ENCODE measurements at places on chromosomes 1 and 21.

GRCh38 chr1:24972221-24972914 lies 42.3 kb upstream of the RUNX3 start:
- DNase-seq: no peak

- DNase-seq: no peak
Observed at GRCh38 chr1:221696027-221696426, 45.9 kb downstream of the DUSP10 start.

- DNase-seq: no peak
Observed at GRCh38 chr1:222767152-222767571, 30.2 kb downstream of the FAM177B start.

DNA sequence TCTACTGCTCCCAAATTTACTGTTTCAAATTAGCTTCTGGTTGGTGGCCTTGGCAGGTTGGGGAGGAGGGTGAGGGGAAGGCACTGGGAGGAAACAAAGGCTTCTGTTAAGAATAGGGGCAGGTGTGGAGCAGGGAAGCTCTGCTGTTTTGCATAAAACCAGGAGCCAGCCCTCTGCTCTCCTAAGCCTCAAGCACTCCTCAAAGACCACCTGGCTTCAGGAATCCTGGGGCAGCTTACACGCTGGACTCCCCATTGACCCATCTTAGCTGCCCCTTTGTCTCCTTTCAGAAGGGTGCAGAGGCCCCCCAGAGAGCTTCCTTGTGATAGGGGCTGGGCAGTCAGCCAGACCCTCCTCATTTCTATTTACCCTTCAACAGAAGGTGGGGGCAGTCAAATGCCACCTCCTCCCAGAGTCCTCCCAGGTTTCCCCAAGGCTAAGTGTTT lies 11.5 kb upstream of the DHRS3 start:
- no peak for DNase-seq

DNA sequence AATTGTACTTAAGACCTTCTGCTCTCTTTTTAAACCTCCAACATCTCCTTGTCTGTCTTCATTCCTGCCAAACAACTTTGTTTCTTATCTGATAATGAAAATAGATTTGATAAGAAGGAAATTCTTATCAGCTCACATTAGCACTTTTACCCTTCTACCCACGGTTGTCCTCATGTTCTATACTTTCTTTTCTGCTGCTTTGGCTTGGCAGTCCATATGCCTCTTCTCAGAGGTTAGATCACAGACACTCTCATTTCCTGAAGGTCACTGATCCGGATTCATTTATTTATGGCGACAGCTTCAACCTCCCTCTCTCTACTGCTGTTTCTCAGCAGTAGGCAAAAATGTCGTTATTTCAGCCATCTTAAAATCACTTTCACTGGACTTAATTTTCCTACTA lies 2015.8 kb downstream of the NCAM2 start:
- DNase-seq: no peak

DNA sequence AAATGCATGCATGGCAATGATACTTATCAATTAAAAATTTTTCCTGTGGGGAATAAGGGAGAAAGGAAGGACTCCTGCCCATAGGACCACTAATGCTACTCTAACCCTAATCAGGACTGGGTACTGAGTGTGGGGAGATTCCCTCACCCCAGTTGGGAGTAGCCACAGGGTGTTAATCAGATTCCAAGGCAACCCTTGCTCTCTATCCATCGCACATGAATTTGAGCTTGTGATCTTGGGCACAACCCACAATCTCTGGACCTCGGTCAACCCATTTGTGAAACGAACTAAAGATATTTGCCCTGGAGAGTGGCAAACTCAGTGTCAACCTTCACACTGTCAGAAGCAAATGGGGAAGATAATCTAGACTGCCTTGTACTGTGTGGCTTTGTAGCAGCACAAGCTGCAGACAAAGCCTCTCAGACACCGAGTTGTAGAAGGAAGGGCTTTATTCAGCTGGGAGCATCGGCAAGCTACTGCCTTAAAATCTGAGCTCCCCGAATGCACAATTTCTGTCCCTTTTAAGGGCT lies 69.5 kb downstream of the SERINC2 start:
- no peak for DNase-seq

- no peak for DNase-seq
Observed at GRCh38 chr21:39388811-39389155, 39.9 kb upstream of the HMGN1 start.

DNA sequence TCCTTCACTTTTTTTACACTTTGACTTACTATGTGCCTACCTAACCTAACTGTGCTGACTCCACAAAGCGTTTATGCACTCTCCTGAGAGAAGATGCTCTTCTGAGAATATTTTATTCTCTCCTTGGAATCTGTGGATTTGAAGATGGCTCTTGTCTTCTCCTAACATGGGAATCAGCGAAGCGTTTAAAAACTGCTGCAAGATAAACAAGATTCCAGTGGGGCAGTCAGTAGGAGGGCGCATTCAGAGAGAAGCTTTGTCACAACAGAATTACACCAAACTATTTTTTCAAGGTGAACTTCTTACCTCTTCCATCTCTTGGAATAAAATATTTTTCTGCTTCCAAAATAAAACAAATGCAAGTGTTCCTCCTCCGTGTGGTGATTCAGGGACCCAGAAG lies 113.1 kb downstream of the FOXD2 start:
- no peak for DNase-seq

DNA sequence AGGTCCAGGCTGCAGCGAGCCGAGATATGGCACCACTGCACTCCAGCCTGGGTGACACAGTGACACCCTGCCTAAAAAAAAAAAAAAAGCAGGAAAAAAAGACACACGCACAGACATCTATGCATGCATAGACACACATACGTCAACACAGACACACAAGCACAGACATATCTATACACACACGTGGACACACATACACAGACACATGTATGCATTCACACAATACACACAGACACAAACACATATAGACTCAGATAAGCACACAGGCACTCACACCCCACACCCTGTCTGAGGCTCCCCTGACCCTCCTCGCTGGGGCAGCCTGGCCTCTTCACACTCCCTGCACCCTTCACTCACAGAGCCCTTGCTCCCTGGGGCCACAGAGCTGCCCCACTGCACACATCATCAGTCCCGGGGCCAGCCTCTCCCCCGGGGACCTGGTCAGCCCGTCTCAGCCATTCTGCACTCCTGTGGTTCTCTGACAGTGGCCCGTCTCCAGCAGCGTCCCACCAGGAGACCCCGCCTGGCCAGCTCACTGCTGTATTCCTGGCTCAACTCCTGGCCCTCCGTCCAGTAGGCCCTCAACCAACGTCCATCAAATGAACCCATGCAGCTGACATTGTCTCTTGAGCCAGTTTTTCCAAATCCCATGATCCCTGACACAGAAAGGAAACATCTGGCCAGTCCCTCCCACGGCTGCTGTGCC lies 4.6 kb upstream of the PRKCZ start:
- no peak for DNase-seq

GRCh38 chr21:35223480-35224156 lies 174.5 kb upstream of the RUNX1 start:
- DNase-seq: no peak

DNA sequence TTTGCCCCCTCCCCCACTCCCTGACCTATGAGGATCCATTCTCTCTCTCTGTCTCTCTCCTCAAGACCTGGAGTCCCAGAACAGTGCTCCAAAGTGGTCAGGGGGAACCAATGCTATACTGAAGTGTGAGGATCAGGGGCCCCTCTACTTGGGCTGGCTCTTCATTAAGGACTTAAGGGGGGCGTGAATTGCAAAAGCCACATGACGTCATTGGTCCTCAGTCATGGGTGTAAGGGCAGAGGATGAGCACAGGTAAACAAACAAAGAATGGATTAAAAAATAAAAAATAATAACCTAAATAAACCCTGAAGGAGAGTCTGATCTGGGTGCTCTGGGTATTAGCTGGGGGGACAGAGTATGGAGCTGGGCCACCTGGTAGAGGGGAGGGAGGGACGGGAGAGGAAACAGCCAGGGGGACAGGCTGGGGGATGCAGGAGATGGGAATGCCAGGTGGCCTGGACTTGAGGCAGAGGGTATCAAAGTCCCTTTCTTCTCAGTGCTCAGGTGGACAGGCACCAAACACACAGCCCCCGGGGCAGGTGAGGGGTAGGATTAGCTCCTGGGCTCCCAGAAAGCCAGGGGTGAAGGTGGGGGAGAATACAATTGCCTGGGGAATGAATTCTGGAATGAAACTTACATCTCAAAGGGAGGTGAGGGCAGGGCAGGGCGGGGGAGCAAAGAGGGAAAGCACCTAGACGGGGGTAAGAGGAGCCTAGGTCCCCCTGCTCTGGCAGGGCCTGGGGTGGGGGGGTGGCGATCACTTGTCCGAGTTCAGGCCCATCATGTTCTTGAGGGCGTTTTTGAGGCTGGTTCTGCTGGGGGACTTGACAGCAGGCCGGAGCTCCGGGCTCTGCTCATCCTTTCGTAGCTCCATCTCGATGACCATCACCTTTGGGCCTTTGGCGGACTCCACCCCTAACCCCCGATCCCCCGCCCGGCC lies 4.6 kb downstream of the MPZ start:
- no peak for DNase-seq

DNA sequence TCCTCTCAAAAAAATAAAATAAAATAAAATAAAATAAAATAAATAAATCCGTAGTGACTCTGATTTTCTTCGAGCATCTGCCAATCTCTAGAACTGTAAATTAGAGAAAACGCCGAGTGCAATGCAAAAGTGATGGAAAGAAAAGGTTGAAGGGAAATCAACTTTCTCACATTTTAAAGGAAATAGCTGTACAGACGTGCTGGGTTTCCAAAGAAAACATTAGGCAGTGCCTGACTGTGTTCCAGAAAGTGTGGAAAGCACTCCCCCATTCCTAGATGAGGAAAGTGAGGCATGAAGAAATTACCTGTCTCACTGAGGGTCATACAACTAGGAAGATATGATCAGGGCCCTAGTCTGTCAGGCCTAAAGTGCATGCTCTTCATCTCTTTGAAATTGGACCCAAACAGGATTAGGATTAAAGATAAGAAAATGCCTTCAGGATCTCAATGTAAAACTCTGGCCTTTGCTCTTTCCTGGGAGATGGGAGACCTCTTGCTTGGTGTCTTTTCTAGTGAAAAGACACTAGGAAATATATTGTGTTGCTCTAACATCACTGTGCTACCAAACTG lies 1.8 kb upstream of the PTPN14 start:
- DNase-seq: no peak

GRCh38 chr1:74952786-74953185 lies 181.4 kb upstream of the LHX8 start:
- no peak for DNase-seq

DNA sequence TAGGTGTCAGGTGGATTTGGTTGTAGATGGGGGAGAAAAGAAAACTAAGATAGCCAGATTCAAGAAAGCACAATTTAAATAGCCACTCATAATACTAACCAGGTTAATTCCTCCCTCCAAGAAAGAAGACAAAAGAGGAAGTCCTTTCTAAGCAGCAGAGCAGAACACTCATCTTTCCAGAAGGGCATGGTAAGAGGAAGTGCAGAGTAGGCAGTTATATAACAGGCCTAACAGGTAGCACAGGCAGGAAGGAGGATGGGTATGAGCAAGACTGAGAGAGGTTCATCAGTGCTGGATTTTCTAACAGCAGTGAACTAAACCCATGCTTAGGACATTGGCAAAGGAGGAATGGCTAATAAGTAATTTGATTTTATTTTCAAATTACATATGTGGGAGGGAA lies 517.5 kb downstream of the PLPP3 start:
- DNase-seq: no peak

DNA sequence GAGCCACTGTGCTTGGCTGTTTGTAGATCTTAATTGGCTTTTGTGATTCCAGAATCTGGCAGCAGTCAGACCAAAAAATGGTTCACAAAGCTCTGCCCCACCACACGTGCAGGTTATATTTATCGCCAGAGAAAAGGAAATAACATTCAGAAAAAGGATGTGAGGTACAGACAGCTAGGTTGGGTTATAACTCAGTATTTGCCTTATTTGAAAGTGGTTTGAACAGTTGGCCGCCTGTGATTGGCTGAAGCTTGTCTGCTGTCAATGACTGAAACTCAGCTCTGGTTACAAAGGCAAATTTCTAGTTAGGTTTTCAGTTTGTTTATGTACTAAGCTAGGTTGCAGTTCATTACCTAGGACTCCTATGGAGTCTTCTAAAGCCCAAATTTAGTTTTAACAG lies 9.6 kb downstream of the SH3BGR start:
- no peak for DNase-seq

- DNase-seq: no peak
Observed at GRCh38 chr1:43530483-43531106, at the start of gene PTPRF. TSS of gene PTPRF (plus strand) at chr1:43530883. CDS start at chr1:43545076, 14,193 bp downstream.

GRCh38 chr1:179870870-179871269 lies 6.7 kb downstream of the TOR1AIP2 start:
- DNase-seq: no peak

DNA sequence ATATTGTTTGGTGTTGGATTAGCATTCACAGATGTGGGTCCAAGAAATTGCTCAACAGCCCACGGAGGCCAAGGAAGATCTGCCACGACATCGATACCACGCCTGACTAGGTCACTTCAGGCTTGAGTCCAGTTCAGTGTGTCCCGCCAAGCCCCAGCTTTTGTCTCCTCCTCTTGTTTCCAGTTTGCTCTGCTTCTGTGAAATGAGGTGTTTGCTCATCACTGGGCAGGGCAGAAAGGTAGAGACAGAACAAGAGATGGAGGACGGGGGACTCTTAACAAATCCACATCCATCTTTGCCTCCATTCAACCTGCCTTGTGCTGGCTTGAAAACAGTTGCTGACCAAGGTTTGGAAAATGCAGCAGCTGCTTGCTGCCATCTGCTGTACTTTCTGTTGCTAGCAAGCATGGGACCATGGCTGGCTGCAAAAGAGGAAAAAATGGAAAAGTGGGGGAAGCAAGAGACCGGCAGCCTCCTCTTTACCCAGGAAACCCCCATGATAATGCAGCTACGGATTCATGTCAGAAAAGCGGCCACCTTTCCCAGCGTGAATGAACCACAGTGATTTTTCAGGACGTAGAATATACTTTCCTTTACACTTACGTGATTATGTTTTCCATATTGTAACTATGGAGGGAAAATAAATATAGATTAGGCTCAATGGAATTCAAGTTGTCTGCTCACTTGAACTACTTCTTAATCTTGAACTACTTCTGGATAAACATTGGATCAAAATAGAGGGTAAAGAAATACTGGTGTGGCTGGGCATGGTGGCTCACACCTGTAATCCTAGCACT lies 80.2 kb upstream of the GREM2 start:
- DNase-seq: no peak

- no peak for DNase-seq
Observed at GRCh38 chr1:109812691-109813393, 49.1 kb upstream of the EPS8L3 start.

DNA sequence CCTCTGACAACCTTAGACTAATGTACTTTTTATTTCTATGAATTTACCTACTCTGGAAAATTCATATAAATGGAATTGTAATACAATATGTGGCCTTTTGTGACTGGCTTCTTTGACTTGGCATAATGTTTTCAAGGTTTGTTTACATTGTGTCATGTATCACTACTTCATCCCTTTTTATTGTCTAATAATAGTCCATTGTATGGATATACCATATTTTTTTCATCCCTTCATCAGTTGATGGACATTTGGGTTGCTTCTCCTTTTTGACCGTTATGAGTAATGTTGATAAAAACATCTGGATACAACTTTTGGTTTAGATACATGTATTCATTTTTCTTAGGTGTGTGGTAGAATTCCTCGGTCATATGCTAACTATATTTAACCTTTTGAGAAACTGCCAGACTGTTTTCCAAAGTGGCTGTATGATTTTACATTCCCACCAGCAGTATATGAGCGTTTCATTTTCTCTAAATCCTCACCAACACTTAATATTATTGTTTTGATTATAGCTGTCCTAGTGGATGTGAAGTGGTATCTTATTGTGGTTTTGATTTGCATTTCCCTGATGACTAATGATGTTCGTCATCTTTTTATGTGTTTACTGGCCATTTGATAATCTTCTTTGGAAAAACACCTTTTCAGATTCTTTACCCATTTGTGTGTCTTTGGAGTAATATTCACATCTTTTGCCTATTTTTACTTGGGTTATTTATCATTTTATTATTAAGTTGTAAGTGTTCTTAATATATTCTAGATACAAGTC lies 3.5 kb downstream of the RO60 start:
- no peak for DNase-seq
